ENCODE measurements at places on chromosomes 16 and 17.

- DNase-seq, result peak; percentile 53
Measured at GRCh38 chr16:56513972-56514371, 5.9 kb downstream of the BBS2 start.

DNA sequence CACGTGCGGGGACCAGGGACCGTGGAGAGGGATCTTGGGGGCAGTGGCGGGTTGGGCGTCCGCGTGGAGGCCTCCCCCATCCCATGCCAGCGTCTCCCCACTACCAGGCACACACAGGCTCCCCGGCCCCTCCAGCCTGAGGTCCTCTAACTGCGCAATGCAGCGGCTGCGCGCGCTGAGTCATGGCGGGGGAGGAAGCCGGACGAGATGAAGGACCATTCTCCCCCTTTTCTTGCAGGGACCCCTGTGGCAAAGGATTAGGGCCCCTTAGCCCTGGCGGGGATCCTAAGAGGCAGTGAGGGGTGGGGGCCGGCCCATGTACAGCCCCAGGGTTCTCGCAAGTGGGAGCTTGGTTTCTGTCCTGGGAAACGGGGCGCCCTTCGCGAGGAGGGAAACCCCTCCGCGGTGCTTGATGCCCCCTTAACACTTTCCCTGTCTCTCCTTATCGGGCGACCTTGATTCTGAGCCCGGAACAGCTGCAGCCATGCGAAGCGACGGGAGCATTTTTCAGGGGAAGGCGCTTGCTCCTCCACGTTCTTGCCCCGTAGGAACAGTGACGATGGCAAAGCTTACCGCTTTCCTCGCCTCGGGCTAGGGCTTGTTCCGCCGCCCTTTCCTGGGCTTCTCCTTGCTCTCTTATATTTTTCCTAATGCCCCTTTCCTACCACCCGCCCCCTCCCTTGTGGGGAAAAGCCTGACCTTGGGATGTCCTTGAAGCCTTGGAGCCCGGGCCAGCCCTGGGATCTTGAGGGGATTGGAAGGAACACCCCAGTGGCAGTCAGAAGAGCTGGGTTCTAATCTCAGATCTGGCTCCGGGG, 592 bp downstream of the ALDOA start:
- DNase-seq, result no peak

- no peak for DNase-seq
Measured at GRCh38 chr16:77895962-77896361, 107.6 kb downstream of the VAT1L start.

- DNase-seq, result no peak
Measured at GRCh38 chr17:36727052-36727451, 125.7 kb downstream of the MRM1 start.

DNA sequence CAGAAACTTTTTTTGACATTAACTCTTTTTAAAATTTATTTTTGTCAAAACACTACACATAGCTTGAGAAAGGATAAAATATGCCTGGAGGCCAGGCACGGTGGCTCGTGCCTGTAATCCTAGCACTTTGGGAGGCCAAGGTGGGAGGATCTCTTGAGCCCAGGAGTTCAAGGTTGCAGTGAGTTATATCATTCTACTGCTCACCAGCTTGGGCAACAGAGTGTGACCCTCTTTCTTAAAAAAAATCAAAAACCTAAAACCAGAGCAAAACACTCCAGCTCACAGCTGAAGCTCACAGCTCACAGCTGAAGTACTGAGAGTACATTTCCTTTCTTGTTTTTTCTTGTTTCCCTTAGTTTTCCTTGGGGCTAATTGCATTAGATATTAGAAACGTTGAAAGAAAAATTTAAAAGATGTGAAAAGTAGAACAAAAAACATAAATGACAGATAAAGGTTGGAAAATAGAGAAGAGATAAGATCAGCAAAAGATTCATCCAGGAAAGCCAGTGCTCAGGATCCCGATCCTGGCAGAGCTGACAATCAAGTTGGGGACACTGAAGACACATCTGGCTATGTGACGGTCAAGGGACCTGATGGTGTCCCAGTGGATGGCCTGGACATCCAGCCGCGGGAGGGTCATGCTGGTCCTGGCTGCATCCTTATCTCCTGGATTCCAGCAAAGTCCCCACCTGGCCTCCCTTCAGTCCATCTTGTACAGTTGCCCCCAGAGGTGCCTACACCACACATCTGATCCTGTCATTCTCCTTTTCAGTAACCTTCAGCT, 9.8 kb downstream of the CHST6 start:
- DNase-seq, result no peak

DNA sequence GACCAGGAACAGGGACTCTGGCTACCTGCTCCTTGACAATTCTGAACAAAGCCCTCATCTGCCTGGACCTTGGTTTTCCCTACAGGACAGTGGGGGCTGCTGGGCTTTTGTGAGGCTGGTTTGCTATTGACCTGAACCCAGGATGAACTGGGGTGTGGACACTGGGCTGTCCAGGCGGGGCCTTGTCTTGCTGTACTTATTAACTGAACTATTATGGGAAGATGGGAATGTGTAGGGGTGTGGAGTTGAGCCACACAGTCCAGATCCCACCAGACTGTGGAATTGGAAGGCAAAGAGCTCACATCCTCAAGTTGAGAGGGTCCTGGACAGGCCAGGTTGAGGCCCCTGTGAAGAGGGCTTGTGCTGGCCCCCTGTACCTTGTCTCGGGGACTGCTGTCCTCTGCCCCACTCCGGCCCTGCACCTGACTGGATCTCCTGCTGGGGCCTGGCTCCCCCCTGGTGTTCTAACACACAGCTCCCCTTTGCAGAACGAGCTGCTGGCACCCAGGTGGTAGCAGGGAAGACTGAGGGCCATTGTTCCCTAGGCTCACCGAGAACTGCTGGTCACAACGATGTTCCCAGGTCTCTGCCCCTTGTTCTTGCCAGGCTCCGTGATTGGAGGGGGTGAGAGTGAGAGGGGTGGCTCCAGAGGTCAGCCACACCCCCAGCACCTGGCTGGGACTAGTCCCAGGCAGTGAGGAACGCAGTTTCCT, 51.8 kb upstream of the CDC42EP4 start:
- no peak for DNase-seq

DNA sequence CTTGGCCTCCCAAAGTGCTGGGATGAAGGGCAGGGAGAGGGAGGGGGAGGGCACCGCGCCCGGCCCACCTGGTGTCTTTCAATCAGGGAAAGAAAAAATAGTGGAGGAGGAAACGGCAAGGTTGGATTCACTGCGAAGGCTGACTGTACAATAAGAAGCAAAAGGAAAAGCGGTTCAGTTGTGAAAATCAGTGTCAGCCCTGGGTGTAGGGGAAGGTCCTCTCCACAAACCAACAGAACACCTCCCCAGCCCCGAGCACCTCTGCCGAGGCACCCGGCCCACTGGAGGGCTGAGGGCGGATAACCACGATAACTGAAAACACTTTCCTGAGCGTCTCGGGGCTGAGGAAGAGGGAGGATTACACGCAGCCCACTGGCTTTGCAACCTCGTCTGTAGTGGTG, 1.4 kb upstream of the SPG7 start:
- DNase-seq, result no peak

- DNase-seq, result no peak
Measured at GRCh38 chr16:1040346-1040745, 32.2 kb upstream of the SSTR5 start.

DNA sequence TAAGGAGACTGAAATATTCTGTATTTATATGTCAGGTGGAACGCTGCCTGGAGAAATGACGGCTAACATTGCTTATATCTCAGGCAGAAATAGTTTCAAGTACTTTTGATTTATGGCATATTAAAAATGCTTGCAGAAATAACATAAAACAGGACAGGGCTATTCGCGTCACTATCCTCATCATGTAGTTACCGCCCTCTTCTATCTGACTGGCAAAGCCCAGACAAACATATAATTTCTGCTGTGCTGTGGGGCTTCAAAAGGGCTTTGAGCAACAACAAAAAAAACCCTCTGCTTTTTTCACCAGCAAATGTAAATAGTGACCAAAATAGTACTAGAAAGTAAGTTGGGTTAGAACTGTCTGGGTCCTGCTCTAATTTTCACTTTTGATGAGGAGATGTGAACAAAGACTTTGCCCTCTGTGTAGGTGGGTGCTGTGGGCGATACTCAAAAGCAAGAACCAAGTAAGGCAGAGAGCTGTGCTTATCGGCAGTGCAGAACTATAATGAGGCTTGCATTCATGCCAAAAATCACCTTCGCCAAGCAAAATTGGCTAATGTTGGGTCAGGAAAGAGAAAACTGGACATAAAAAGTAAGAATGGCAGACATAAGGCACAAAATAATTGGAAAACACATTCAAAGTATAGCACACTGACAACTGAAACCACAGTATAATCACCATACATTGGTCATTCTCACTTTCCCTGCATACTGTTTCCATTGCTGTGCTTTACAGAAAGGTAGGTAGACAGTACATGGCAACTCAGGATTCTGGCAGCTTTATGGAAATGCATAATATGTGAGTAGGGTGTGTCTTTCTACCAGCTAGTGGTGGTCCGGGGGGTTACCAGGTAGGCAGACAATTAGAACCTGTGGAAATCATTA, 151.2 kb upstream of the AXIN2 start:
- DNase-seq, result no peak

DNA sequence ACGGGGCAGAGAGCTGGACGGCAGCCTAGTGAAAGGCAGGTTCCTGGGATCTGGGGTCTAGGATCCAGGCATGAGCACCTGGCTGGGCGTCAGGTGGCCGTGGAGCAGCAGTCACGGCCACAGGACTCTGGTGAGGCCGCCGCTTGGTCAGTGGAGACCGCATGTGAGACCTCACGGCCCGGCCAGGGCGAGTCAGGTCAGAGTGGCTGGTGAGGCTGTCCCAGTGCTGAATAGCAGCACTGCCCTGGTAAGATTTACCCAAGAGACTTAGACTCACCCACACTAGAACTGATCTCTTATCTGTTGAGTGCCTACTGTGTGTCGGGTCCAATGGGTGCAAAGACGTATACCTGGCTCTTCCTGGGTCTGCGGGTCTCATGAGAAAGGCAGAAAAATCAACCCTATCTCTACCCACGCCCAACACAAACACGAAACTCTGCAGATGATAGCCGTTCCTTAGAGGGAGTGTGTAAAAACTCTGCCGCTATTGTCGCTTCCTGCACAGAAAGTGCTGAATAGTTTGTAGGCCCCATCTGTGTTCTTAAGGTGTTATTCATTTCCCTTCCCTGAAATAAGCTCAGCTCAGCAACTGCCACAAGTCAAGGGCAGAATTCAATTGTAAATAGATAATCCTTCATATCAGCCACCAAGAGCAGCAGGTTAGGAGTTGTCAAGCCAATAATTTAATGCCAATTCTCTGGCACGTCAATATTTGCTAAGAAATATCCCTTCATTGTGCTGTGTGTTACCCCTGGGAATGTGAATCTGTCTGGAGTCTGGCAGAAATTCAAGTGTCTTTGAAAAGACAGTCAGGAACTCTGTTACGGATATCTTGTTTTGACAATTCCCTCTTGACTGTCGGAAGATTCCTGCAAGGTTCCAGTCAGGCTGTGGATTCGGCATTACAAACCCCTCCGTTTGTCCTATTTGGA, 240.0 kb downstream of the NTN1 start:
- DNase-seq, result no peak

DNA sequence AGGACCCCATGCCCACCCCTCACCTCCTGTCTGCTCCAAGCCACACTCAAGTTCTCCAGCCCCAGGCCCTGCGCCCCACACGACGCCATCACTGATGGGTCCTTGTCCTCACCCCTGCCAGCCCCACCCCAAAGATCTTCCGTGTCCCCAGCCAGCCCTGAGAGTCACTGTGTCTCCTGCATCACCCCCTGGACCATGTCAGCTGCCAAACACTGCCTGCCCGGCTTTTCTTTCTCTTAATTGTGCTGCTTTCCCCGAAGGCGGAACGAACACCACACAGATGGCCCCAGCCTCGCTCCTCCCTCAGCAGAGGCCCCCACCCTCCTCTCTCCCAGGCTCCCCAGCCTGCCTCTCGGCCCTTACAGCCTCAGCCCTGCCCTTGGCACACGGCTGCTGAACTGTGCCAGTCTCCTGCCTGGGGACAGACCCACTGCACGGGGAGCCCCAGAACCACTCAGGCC, 4.8 kb upstream of the GAA start:
- no peak for DNase-seq

- DNase-seq, result peak; percentile 97
Measured at GRCh38 chr17:14308965-14309879, 8.3 kb downstream of the HS3ST3B1 start.

GRCh38 chr17:13596241-13596923, 5.3 kb downstream of the HS3ST3A1 start:
- DNase-seq, result no peak

DNA sequence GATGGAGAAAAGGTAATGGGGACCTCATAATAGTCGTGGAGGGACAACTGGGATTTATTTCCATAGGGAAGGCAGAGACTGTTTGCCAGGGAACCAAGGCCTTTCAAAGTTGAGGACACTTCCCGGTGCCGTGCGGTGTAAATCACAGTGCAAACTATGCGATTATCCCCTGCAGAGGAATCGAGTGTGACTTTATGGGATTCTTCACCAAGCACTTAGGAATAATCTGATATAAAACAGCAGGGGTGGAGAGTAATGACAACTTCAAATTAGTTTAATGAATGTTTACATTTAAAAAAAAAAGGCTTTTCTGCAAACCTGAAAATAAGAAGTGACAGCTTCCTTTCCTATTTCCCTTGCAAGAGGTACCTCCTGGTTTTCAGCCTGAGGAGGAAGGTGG, 538.2 kb downstream of the MAF start:
- DNase-seq, result no peak

DNA sequence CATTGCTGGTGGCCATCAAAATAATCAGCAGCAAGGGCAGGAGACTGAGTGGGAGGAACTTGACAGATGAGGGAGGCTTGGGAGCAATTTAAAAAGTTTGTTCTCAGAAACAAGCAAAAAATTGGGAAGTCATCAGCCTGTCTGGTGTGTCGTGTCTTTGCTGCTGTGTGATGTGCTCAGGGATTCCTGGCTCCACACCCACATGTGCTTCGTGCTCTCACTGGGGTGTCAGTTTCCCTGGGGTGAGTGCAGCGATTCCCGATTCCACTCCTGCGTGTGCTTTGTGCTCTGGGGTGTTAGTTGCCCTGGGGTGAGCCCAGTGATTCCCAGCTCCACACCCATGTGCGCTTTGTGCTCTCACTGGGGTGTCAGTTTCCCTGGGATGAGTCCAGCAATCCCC, 228.1 kb downstream of the SNX29 start:
- no peak for DNase-seq

DNA sequence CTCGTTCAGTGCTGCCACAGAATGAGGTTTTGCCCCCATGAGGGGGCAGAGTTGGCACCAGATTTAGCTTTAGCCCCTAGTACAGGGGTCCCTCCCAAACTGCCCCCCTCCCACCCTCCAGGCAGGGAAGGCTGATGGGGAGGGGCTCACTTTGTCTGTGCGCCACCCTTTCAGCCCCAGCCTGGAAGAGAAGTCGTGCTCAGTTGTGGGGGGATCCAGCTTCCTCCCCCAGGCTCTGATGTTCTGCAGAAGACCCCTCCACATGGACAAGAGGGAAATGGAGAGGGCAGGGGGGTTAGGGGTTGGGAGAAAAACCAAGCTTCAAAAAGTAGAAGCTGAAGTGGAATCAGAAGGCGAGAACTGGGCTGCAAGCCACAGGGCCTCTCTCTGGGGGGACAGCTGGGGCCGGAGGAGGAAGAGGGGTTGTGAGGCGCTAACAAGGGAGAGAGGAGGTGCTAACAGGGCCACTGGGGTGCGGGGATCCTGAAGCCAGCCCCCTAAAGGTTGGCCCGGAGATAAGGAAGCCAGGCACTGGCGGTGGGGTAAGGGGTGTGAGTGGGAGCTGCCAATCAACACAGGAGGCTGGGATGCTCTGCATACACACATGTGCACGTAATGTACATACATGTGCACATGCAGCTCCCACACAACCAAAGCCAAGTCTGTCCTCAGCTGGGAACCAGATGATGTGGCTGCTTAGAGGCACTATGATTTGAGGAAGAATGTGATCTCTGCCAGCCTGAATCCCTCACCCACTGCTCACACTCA, 7.0 kb upstream of the TMEM92 start:
- DNase-seq, result no peak

- DNase-seq, result no peak
Measured at GRCh38 chr16:86365513-86366273, 144.6 kb upstream of the FOXF1 start.
